ENCODE measurements at places on chromosomes 5 and 9.
A peak's percentile ranks its signal among the peaks of the same experiment; 100 is the strongest.

DNA sequence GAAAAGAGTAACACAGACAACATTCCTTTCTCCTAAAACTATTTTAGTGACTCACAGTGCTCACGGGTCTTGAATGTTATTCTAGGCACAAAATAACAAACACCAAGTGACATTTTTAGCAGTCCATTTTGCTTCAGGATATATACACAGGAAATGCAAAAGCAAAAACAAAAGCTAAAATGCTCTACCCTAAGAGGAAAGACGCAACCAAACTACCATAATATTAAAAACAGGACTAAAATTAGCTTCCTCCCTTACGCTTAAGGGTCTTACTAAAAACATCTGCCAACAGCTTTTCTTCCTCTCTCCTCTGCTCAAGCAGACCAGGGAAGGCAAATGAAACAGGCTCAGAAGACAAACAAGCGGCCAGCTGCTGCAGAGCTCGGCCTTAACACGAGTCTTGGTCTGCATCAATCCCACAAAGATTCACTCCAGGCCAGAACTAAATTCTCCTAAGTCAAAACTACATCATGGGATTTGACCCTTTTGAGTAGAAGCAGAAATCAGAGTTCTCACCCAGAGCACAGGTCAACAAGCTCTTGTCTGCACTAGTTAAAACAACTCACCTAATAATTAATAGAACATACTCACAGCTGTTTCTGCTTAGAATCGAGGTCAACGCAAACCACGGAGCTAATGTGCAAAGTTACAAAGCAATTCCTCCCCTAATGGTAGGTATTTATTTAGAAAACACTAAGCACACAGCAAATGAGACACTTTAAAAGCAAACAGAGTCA lies 62.3 kb downstream of the RAPGEF1 start:
- DNase-seq, result peak; percentile 16

- DNase-seq, result no peak
Observed at GRCh38 chr9:93576258-93577077, at the start of gene PHF2. Gene PHF2 (plus strand): TSS chr9:93576584. CDS start chr9:93576774, 190 bp downstream.

DNA sequence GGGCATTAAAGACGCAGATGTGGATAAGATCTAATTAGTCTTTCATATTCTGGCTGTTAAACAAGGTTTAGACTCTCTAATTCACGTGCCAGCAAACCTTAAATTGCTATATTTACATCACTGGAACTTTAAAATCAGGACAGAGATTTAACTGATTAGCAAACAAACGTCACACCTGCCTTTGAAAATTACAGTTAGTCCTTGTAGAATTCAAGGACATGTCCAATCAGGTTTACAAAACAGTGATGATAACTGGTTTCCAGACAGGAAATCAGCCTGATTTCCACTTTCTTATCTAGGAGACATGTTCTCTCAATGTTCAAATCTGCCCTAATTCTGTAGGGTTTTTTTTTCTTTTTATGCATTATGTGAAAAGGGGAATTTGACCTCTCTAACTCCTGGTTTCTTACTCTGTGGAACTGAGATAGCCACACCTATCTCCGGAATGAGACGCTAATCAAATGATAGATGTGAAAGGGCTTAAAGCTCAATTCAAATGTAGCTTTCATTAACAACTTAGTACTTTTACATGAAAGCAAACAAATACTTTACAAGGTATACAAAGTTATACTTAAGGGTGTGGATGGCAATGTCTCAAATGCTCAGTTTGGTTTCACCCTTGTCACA lies 26.5 kb downstream of the SPINK5 start:
- DNase-seq, result no peak

- DNase-seq, result no peak
Observed at GRCh38 chr5:146860213-146860893, 18.2 kb downstream of the PPP2R2B start.

- no peak for DNase-seq
Observed at GRCh38 chr5:151070449-151070848, 10.4 kb downstream of the TNIP1 start.

- DNase-seq, result no peak
Observed at GRCh38 chr9:119739476-119739875, 370.2 kb upstream of the BRINP1 start.

- peak; percentile 30 for DNase-seq
Observed at GRCh38 chr9:13351778-13352386, 72.4 kb upstream of the MPDZ start.

DNA sequence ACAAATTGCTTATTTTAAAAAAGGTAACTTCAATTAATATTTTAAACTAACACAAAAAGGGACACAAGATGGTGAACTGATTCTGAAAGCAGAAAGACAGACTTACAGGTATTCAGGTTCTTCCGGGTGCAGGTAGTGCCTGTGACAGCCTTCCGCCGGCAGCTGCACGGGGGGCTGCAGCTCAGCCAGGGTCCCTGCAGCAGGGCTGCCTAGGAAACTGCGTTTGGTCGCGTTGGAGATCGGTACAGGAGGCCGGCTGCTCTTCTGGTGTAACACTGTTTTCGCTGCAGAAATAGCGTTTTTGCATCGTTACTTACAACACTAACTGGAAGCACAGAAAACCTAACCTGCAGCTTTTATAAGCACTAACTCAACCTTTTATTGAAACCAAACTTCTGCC lies 80.0 kb downstream of the CAMSAP1 start:
- DNase-seq, result no peak

- no peak for DNase-seq
Observed at GRCh38 chr5:82348784-82349425, 70.8 kb upstream of the RPS23 start.

DNA sequence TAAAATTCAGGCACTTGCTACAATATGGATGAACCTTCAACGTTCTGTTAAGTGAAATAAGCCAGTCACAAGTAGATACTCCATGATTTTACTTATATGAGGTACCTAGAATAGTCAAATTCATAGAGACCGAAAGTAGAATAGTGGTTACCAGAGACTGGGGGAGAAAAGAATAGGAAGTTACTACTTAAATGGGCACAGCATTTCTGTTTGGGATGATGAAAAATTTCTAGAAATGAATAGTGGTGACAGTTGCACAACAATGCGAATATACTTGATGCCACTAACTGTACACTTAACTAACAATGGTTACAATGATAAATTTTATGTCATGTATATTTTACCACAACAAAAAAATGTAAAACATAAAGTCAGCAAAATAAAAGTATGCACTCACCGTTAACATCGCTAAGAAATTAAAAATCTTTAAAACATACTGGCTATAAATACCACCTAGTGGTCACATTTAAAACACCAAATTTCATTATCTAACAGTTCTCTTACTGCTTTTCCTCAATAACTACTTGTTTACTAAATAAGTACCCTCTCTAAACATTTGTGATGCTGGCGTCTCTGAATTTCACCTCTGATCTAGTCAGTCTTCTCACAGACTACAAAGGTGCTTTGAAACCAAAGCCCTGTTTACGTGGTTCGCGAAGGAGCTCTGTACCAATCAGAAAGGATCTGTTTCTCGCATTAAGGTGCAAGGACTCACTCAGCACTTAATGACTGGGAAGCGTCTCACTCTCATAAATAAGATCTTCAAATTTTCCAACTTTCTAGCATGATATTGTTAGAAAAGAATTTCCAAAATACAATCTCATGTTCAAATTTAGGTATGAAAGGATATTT lies 22.7 kb downstream of the KIF3A start:
- DNase-seq, result no peak

- DNase-seq, result no peak
Observed at GRCh38 chr5:114500756-114501155, 138.9 kb downstream of the KCNN2 start.

- no peak for DNase-seq
Observed at GRCh38 chr5:1965925-1966324, 83.2 kb upstream of the IRX4 start.

DNA sequence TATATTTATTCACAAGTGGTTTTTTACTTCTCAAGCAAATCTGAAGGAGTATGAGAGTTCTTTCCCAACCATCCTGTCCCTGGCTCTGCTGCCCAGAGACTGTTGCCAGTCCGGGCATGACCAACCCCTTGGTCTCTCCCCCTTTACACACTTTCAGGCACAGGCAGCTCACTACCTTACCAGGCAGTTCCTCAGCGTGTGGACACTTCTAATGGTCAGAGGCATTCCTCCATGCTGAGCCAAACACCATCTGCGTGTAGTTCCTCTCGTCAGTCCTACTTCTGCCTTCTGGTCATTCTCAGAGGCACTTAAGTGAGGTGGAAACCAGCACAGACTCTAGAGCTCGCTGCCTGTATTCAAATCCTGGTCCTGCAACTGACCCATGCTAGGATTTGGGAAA lies 56.1 kb downstream of the TSTD2 start:
- no peak for DNase-seq

DNA sequence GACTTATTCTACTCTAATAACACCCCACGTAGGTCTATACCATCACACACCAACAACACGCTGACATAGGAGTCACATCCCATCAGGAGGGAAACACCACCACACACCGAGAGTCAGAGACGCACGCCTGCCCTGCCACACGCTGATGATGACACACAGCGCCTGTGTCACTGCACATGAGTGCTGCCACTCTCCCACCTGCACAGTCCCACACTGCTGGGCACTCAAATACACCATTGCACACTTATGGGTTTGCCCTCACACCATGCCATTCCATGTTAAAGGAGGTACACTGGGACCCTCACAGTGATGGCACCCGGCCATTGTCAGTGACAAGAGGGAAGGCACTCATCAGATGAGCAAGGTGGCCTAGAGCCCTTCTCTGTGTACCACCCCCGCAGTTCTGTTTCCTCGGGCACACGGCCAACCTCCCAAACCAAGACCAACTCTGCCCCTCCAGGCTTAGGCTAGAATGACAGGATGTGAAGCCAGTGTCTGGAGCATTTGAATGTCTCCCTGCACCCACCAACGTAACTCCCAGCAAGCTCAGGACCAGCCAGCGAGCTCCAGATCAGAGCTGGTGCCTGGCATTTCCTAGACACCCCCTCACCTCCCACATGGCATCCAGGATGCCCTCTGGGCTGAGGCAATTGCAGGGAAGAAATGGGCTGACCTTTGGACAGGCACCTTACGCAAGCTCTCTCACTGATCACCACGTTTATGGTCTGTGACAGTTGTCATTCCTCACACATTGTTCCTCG lies 3.6 kb upstream of the CPLX2 start:
- DNase-seq, result no peak

DNA sequence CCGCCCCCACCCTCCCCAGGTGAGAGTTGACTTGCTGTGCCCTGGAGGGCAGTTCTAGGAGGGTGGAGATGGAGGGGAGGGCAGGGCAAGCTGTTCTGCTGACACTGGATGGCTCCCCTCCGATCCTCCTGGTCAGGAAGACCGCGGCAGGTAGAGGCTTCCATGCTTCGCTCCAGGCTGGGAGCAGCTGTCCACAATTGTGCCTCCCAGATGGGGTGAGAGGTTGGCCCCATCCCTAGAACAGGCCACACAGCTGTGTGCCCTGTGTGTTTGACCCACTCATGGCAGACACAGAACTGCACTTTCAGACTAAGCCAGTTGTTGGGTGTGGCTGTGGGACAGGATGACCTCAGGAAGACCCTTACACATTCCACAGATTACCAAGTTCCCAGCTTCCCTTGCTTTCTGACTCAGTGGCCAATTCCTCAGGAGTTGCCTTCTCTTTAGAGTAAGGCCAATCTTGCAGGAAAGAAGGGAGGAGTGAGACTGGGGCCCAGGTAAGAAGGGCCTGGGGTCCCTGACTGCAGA lies 72.1 kb upstream of the HSPA9 start:
- no peak for DNase-seq

DNA sequence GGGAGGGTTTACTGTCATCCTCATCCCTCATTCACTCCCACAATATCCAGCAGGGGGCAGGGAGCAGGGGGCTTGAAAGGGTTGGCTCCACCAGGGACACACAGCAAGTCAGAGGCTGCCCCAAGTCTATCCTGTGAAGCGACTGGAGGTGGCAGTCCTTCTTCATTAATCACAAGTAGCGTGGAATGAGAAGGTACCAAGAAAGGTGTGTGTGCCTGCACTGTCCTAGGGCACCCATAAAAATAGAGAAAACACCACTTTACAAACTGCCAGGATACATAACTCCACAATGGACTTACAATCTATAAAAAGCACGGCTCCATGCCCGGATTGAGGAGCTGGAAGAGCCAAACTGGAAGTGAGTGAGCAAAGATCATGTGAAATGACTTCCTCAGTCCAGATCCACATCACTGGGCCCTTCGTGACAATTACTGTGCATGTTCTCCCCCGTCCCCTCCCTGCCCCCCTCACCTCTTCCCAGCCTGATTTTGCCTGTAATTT lies 183.9 kb downstream of the SLIT3 start:
- DNase-seq, result no peak

GRCh38 chr5:150644514-150644913 lies 4.1 kb downstream of the SYNPO start:
- no peak for DNase-seq

GRCh38 chr5:120446901-120447300 lies 17.2 kb upstream of the PRR16 start:
- DNase-seq, result no peak

Measured in NCI-H460 (cell line).